ENCODE measurements at places on chromosomes 7 and 10.

DNA sequence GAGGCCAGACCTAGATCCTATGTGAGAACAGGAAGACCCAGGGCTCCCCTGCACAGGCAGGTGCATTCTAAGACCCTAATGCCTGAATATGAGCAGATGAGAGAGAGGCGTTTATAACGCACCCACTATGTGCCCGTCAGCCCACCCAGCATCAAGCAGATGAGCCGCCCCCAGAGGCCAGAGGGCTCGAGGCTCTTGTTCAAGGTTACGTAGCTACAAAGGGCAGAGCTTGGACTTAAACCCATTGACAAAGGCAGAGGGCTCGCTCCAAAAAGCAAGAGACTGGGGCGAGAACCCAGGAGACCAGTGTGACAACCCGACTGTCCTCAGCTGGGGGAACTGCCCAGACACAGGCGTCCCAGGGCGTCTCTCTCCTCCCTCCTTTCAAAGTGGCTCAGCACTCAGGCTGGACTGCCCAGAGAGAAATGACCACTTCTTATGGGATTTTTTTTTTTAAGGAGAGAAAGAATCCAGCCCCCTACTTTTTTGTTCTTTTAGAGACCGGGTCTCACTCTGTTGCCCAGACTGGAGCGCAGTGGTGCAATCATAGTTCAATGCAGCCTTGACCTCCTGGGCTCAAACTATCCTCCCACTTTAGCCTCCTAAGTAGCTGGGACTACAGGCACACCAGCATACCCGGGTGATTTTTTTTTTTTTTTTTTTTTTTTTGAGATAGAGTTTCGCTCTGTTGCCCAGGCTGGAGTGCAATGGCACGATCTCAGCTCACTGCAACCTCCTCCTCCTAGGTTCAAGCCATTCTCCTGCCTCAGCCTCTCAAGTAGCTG lies 40.1 kb downstream of the TNRC18 start:
- DNase-seq: no peak

DNA sequence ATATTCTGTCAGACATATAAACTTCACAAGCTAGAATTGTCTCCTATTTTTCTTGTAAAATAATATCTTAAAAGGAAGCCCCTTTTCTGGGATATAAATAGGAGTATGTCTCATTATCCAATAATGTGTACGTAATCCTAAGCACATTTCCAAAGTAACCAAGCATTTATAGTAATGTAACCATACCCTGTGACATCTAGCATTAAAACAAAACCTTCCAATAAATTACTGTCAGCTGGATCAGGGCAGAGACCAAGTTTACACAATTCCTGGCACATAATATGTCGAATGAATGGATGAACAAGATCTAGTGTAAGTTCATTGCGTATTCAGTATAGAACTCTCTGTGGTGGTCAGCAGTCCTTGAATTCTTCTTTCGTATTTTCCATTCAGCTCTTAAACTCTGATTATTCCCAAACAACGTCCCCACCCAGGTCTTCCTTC lies 14.3 kb downstream of the CPED1 start:
- no peak for DNase-seq

GRCh38 chr7:94398841-94399240 lies 4.1 kb downstream of the COL1A2 start:
- no peak for DNase-seq

DNA sequence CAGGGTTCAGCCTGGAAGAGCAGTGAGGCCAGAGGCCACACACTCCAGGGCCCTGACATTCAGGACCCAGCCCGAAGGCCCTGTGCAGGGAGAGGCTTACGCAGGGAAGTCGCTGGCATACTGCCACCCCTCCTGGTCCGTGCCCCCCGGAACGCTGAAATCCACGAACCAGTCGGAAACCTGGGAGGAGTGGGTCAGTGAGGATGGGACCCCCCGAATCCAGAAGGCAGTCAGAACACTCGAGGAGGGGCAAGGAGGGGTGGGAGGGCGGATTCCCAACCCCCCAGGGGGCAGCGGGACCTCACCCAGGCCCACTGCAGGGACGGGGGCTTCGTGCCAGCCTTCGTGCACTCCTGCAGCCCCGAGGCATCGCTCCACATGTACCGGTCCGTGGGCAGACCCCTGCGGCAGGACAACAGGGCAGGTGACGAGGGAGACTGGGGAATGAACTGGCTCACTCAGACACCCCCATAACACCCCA lies 13.5 kb downstream of the BHLHA15 start:
- no peak for DNase-seq

DNA sequence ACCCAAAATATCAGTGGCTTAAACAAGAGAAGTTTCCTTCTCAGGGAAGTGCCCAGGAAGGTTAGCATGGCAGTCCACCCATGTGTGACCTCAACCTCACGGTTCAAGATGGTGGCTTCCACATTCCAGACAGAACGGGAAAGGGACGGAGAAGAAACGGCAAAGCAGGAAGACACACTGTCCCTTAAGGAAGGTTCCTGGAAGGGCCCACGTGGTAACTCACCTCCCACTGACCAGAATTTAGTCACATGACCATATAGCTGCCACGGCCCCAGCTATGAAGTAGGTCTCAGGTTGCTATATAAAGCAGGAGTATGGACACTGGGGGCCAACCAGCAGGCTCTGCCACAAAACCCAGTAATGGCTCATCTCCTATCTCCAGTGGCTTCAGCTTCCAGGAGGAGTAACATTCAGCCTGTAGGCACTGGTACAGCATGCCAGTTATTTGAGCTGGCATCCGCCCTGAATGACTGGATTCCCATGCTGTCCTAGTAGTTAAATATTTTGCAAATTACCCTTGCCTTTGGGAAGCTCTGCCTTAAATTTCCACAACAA lies 278.5 kb upstream of the KLF14 start:
- no peak for DNase-seq

GRCh38 chr10:12971001-12971788 lies 30.3 kb downstream of the CCDC3 start:
- DNase-seq: no peak

DNA sequence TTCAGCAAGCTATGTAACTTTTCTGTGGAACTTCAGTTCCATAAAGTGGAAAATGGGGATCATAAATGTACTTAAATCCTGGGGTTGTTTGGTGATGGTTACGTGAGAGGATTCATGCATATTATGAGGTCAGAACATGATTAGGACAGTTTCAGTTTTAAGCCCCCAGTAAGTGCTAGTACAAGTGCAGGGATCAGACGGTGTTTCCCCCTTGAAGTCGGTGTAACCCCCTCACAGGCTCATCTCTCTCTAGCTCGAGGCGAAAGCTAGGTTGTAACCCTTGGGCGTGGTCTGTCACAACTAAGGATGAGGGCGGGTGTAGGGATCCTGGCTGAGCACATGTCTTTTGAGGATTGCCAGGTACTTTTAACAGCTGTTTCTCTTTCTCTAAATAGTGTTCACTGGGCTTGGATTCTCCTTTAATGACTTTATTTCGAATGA lies 84.7 kb downstream of the SPAG6 start:
- DNase-seq: no peak

DNA sequence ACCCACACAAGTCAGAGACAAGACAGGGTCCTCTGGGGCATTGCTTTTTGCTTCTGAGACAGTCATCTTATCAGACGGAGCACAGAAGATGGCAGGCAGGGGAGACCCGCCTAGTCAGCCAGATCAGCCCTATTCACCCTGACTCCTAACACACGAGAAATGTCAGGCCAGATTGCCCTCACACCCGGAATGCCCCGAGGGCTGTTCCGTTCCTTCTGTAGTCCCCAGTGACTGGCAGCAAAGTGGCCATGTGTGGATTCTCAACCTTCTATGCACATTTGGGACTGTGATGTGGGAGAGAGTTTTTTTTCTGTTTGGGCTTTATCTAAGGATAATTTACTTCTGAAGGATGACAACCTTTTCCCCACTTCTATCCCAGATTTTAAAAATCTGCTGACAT lies 35.5 kb upstream of the TBX20 start:
- DNase-seq: no peak

DNA sequence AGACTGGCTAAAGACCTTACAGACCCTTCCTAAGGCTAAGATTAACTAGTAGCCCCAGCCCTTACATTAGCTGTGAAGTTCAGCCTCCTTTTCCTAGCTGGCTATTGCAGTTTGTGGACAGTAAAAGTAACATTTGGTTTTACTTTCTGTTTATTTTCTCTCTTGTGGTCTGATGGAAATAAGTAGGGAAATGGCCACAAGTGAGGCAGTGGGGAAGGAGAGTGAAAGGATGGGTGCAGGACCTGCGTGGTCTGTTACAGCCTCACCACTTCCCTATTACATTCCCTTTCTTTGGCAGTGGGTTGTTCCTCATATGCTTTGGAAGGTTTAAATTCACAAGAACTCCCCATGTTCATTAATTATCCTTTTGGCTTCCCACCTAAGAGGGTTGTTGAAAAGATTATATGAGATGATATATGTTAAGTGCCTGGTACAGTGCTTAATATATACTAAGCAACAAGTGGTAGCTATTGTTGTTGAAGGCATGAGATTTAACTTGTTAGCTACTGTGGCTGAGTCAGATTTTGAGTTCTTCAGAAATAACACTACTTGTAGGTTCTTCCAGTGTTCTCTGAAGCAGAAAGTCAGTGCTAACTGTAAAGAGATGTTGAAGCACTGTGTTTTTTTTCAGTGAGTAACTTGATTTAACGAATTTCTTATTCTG lies 181.7 kb downstream of the ST7 start:
- no peak for DNase-seq

DNA sequence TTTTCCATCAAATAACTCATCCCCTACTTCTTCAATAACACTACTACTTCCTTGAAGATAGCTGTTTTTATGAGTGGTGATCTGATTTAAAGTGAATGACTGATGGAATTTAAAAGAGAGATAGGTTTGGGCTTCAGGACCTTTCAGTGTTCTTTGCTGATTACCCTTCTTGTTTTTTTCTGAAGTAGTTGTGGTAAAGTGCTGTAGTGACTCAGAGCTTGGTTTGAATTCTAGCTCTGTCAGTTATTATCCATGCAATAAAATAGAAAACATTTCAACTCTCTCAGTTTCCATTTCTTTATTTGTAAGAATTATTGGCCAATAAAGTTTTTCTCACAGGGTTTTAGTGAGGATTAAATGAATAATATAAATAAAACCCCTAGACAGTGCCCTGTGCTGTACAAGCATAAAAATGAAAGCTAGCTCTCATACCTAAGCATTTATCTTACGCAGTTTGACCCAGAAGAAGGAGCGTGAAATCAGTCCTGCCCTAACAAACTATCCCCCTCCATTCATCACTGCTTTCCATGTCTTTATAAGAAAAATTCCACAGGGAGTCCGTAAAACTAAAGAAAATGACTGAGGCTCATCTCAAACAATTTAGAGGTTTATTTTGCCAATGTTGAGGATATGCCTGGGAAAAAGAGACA lies 25.1 kb upstream of the AKAP9 start:
- no peak for DNase-seq

DNA sequence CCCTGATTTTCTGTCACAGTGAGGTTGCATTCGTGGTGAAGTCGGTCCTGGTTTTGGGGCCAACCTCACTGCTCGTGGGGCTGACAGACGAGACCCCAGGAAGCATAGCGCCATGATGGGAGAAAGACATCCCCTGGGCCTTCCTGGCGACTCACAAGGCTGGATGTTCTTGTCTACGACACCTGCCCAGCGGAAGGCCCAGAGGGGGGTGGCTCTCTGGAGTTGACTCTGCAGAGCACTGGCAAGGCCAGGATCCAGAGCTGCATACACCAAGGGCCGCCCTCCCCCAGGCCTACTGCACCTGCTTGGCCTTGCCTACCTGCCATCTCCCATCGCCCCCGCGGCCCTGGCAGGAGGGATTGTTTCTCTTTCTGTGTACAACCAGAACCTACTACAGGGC lies 608.9 kb downstream of the PTPRN2 start:
- no peak for DNase-seq
